HCT116 (cell line): ENCODE measurements at places on chromosomes 1 and 21. TPM values are rescaled to one million over a fixed set of nuclear protein-coding genes. Genes with fewer than 3 reads are reported as not detected.

DNA sequence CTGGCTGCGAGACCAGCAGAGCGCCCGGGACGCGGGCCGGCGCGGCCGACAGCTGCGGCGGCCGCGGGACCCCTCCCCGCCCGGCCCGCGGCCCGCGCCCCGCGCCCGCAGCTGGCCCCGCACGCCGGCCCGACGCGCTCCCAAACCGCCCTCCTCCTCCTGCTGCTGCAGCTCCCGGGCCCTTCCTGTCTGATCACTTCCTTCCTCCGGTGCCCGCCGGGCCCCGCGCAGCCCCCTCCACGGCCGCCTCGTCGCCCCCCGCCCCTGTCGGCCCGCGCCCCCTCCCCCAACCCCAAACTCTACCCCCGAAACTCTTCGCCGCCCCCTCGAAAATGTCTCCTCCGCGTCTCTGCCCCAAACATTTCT is 594 bp downstream of the LUZP1 start:
- H3K4me1 ChIP-seq, result peaks cover 26% of the 10 kb centered on the region
- no peaks in the 10 kb centered on the region for H3K36me3 ChIP-seq

GRCh38 chr1:172325531-172325930 is 95.0 kb upstream of the C1orf105 start:
- no peaks in the 10 kb centered on the region for H3K27me3 ChIP-seq
- H3K4me1 ChIP-seq, result peaks cover 20% of the 10 kb centered on the region
- peak; percentile 27 for DNase-seq
- no peak overlapping the region for H3K4me3 ChIP-seq
- H3K36me3 ChIP-seq, result no peaks in the 10 kb centered on the region
- no peak overlapping the region for H3K27ac ChIP-seq

- no peak overlapping the region for H3K27ac ChIP-seq
- H3K4me1 ChIP-seq, result peaks cover 32% of the 10 kb centered on the region
These were observed 4.2 kb downstream of the GCLM start for GRCh38 chr1:93905051-93905450.

- no peak overlapping the region for H3K27ac ChIP-seq
- no peaks in the 10 kb centered on the region for H3K27me3 ChIP-seq
- no peaks in the 10 kb centered on the region for H3K4me1 ChIP-seq
- H3K4me3 ChIP-seq, result no peak overlapping the region
- DNase-seq, result no peak
These were observed 81.5 kb upstream of the UBE2U start for GRCh38 chr1:64121766-64122385.

The DAB1 gene
- not detected for total RNA-seq

The CLDN17 gene
- not detected for total RNA-seq
